ENCODE measurements at places on chromosomes 1 and 21.

DNA sequence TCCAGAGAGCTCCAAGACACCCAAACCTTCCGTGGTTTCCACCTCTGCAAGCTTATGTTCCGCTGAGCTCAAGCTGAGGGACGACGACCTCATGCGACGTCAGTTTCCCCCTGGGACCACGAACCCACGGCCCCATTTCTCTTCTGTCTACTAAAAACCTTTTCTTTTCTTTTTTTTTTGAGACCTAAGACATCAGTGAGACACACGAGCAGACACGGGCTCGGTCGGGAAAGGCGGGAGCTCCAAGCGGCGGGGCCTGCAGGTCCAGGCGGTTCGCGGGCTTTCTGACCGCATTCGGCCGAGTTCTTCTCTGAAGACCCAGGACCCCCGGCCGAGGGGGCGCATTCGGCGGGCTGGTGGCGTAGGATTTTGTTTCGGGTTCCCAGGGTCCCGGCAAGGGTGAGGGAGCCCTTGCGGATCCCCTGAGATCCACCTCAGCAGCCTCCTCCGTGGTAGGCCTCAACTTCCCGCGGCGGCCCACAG is 402 bp downstream of the C21orf58 start:
- peak; percentile 46 for DNase-seq

GRCh38 chr1:69711190-69711930 is 143.6 kb downstream of the LRRC7 start:
- no peak for DNase-seq

DNA sequence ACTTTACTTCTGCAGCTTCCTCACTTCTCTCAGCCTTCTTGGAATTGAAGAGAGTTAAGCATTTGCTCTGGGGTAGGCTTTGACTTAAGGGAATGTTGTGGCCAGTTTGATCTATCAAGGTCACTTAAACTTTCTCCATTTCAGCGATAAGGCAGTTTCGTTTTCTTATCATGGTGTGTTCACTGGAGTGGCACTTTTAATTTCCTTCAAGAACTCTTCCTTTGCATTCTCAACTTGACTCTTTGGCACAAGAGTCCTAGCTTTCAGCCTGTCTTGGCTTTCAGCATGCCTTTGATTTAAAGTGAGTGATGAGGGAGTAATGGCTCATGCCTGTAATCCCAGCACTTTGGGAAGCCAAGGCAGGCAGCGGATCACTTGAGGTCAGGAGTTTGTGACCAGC is 38.7 kb downstream of the HS2ST1 start:
- no peak for DNase-seq

- DNase-seq = peak; percentile 75
Observed at GRCh38 chr1:32063261-32063681, 9.5 kb upstream of the TMEM39B start.

DNA sequence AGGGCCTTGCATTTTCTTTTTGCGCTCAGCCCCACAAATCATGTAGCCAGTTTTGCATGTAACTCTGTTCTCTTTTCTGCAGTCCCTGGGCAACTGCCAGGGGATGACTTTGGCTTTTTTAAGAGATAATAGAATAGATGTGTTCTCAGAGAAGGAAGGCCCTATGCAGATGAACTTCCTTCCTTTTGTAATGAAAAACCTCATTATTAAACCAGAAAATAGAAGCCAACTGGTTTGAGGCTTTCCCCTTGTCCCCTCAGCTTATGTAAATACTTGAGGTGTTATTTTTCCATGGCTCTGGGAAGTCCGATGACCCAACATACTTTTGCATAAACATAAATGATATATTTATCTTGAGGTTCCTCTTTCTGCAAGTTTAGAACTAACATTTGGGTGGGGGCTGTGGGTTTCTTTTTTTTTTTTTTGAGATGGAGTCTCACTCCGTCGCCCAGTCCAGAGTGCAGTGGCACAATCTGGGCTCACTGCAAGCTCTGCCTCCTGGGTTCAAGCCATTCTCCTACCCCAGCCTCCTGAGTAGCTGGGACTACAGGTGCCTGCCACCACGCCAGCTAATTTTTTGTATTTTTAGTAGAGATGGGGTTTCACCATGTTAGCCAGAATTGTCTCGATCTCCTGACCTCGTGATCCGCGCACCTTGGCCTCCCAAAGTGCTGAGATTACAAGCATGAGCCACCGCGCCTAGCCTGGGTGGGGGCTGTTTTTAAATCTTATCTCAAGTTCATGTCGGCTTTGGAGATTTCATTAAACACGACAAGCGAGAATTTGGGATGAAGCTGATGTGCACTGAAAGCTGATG is 14.4 kb upstream of the FCRL5 start:
- DNase-seq = peak; percentile 93

- no peak for DNase-seq
Observed at GRCh38 chr1:232329103-232329813, 300.7 kb downstream of the SIPA1L2 start.

DNA sequence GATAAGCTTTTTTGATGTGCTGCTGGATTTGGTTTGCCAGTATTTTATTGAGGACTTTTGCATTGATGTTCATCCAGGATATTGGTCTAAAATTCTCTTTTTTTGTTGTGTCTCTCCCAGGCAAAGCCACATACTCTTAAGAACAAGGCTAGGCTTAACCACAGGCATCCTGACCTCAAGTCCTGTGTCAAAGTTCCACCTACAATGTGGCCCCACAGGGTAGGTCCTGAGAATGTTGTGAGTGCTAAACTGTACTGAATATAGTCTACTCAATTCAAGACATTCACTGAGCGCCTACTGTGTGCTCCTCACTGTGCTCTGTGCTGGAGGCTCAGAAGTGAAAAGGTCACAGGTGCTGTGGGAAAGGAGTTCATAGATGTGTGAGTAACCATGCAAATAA is 20.6 kb downstream of the DDAH1 start:
- no peak for DNase-seq

- peak; percentile 81 for DNase-seq
Observed at GRCh38 chr1:182616130-182617013, 12.2 kb upstream of the RGS16 start.

DNA sequence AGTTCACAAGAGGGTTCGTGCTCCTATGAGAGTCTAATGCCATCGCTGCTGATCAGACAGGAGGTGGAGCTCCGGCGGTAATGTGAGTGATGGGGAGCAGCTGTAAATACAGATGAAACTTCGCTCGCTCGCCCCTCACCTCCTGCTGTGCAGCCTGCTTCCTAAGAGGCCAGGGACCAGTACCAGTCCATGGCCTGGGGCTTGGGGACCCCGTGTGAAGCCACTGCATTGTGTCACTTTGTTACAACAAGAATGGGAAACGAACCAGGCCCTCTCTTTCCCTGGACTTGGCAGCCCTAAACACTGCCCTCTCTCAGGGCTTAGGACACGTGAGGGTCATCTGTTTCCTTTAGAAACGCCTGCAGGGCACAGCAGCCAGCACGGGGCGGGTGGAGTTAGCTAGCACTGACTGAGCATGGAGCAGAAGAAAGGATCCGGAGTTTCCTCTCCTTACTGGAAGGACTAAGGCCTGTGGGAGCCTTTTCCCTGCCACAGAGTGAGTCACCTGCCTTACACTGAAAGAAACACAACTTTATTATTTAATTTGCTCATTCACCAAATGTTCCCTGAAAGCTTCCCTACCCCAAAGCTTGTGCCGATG is 185.2 kb upstream of the TMEM51 start:
- DNase-seq = no peak

- no peak for DNase-seq
Observed at GRCh38 chr1:69976896-69977295, 228.5 kb downstream of the LRRC40 start.

DNA sequence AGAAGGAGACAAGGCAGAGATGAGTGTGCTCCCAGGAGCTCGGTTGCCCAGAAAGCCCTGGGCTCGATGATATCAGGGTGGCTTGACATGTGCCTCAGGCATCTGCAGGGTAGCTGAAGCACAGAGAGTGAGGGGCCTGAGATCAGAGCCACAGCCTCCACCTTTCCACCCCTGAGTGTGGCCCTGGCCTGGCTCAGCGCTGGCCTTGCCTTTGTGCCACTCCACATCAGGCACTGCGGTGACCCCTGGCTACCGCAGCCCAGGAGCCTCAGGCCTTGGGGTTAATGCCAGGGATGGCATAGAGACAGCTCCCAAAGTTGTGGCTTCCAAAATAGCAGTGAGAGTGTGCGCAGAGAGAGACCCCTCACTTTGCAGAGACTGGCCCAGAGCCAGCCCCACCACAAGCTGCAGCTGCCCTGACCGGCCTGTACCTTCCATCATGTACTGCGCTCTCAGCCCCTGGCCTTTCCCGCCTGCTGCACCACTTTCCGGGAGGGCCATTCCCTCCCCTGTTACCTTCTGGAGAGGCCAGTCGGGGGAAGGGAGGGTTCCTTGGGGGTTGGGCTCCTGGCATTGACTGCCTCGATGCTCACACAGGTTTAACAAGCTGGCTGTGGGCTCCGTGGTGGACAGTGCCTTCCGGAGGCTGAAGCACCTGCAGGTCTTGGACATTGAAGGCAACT is 19.5 kb downstream of the PODN start:
- no peak for DNase-seq

- no peak for DNase-seq
Observed at GRCh38 chr1:154533952-154534844, 24.3 kb downstream of the UBE2Q1 start.

DNA sequence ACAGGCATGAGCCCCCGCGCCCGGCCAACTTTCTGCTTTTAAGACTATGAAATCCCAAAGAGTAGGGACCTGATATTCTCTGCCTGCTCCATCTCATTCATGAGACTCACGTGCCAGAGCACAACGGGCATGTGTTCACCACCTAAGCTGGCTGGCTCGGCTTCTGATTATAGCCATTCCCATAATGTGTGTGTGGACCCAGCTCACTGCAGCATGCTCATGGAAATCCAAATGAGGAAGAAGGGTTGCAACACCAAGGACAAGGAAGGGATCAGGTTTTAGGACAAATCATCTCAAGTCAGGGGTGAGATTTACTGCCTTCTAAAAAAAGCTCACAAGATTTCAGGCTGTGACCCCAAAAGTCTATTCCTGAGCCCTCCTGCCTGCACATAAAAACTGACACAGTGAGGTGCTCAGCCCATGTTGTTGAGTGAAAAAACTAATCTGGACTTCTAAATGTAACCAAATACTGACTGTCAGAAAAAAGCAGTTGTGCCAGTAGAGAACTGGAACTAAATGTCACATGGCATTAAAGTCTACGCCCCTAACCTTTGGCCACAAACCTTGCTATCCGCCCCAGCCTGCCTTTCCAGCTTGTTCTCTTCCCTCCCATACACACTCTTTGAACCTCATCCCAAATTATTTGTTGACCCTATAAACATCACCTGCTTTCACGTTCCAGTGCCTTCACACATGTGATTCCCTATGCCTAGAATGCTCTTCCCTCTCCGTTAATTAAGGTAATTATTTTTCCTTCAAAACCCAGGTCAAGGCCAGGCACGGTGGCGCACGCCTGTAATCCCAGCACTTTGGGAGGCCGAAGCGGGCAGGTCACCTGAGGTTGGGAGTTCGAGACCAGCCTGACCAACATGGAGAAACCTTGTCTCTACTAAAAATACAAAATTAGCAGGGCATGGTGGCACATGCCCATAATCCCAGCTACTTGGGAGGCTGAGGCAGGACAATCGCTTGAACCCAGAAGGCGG is 9.1 kb upstream of the COA7 start:
- DNase-seq = no peak

- DNase-seq = peak; percentile 51
Observed at GRCh38 chr1:228475812-228476211, 11.4 kb upstream of the RNF187 start.

GRCh38 chr1:97610748-97611147 is 310.1 kb downstream of the DPYD start:
- no peak for DNase-seq

DNA sequence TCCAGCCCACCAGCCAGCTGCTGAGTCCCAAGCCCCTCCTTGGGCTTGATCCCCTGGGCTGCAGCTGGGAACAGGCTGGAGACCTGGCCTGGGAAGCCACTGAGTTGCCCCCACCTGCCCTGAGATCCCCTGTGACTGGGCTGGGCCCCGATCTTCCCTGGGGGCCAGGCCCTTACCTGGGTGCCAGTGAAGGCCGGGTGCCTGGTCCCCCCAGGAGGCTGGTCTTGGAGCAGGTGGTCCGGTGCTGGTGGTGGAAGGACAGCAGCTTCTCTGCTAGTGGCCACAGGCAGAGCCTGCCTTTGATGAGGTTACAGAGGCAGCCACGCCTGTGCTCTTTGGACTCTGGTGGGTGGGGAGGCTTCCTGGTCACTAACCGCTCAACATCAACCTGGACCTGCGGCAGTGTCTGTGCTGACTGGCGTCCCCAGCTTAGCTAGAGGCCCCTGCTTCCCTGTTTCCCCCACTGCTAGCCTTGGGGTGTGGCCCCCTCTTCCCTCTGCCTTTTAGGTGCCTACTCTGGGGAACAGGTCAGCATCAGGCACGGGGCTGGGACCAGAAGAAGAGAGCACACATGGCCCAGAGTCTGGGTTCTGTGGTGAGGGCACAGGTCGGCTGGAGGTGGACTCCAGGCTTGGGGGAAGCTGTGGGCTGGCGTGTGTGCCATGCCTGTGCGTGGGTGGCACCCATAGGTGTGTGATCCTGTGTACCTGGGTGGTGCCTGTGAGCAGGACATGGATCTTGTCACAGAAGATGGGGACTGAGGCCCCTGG is at the start of gene EPS8L3:
EPS8L3 (minus strand) TSS at position 278 of the 770 bp plus-strand sequence. CDS start 2,174 bp downstream, outside the sequence.
- no peak for DNase-seq

DNA sequence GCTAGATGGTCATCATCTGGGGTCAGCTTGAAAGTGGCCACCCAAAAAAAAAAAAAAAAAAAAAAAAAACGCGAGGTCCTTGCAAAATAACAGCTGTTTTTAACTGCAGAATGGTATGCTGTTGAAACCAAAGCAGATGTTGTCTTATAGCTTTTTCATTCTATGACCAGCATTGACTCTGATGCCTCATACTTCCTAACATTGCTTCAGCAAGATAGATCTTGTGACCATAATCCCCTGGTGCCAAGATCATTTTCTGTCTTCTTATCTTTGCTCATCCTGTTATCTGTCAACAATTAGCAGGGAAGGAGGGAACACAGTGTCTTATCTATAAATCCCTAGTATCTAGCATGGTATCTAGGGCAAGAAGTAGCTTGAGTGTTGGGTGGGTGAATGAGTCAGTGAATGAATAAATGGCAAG is 181.5 kb downstream of the PLPP3 start:
- no peak for DNase-seq

DNA sequence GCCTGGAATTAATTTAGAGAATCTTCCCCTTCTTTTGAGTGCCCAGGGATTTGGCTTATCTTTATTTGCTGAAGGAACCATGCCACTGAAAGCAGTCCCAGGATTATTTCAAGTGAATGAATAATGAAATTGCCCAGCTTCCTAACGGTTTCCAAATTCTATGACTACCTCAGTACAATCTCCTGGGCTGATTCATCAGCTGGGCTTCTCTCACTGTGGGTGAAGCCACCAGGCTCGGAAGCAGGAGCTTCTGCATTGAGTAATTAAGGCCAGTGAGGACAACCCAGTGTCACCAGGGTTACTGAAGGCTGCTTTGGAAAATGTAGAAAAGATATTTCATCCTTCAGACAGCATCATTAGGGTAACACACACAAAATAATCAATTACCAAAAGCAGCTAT is 169.8 kb downstream of the DAB1 start:
- DNase-seq = no peak

GRCh38 chr1:161209790-161210409 is 5.2 kb upstream of the FCER1G start:
- peak; percentile 94 for DNase-seq

Data from hematopoietic multipotent progenitor cell treated with erythropoietin and hydrocortisone succinate and interleukin-3 and kit ligand, for 4 days (in vitro differentiated cells).